ENCODE measurements at places on chromosomes 3 and 15. TPM values are rescaled to one million over a fixed set of nuclear protein-coding genes. Genes with fewer than 3 reads are reported as not detected.

Gene RASSF1
- 36.9 TPM for total RNA-seq

Gene BRPF1
- total RNA-seq, result 17.4 TPM

Gene GRM7
- total RNA-seq, result 0.22 TPM

Gene ADAMTS9
- 2.1 TPM for total RNA-seq

Gene ZNF385D
- total RNA-seq, result 0.75 TPM

Gene SLC2A2
- total RNA-seq, result not detected

Gene IQCF5
- not detected for total RNA-seq

Gene CIDEC
- not detected for total RNA-seq

Gene KLF15
- total RNA-seq, result 1.5 TPM
